HAP-1 (cell line): ENCODE measurements at places on chromosomes 13 and 19.
A peak's percentile ranks its signal among the peaks of the same experiment; 100 is the strongest.

DNA sequence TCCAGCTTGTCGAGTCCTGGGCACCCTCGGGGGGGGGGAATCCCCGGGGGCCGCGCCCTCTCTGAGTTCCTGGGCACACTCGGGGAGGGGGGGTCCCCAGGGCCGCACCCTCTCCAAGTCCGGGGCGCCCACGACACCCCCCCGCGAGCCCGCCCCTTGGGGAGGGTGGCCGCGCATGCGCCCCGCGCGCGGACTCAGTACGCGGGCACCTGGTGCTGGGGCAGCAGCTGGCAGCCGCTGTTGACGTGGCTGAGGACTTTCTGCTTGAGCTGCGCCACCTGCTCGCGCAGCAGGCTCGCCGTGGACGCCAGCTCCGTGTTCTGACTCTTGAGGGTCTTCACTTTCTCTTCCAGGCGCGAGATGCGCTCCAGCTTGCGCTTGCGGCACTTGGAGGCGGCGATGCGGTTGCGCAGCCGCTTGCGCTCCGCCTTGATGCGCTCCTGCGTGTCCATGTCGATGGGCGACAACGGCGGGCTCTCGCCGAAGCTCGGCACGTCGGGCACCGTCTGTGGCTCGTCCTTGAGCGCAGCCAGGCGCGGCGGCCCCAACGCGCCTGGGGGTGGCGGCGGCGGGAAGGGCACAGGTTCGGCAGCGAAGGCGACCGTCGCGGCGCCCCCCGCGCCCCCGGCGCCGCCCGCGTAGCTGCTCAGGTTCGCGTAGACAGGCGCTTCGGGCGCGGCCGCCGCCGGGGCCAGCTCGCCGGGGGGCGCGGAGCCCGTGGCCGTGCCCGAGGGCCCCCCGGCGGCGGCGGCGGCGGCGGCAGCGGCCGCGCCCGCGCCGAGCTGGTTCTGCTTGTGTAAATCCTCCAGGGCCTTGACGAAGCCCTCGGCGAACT, 958 bp downstream of the JUND start:
- peak; percentile 8 for DNase-seq

DNA sequence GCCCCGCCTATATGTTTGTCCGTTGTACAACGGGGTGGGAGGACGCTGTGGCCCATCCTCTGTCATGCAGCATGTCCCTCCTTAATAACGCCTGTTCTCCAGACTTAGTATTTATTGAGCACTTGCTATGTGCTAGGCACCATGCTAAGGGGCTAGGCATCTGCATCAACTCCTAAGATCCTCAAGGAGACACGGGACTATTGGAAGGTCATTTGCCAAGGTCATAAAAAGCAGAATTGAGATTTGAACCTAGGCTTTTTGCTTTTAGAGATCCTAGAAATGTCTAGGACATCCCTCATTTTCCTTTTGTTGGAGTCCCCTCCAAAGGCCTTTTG, 1.8 kb upstream of the MAST1 start:
- DNase-seq: no peak

DNA sequence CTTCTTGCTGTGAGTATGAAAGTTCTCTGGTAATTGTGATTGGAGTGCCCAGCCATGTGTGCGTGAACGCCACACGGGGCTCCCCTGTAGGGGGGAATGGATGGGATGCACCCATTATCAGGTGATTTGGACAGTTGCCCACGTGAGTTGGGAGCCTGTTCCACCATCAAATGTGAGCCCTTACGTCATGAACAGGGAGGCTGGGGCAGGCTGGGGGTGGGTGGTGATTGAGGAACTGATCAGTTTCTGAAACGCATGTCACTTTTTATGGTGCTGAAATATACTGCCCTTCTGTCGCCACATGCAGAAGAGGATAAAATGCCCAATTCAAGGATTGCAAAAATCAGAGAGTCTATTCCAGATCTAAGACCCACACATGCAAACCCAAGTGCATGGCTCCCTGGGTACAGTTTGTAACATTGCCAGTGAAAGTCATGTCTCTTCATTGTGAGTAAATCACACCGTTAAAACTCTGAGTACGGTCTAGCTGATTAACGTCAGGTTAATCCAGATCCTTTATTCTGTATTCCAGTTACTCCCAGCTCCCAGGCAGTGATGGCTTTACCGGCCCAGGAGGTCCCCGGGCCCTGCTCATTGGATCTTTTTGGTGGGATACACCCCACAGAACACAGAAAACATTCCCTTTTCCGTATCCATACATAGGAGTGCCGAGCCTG, 90.2 kb downstream of the RAB20 start:
- DNase-seq: no peak

- no peak for DNase-seq
Measured at GRCh38 chr13:72145383-72145782, 278.4 kb upstream of the DACH1 start.

DNA sequence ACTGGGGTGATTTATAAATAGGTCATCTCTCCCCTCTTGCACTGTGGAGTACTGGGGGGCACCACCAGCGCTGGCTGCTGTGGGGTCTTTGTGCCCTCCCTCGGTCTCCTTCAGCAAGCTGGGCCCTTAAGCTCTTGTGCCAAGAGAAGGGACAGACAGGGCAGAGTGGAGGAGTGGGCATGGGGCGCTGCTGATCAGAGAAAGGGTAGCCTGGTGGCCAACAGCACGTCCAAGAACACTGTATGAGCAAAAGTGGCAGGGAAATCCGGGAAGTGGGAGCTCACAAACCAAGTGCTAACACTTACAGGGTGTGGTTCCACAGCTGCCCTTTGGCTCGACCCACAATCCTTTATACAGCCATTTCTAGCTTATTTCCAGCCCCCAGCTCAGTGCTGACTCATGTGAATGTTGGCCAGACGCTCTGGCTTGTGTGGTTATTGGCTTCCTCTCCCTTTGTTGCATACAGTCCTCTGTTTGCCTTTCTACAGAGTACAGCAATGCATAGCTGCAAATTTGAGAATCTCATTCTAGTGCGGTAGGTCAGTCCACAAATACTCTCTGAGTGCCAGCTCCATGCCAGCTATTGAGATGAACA, 298.8 kb downstream of the SHISA2 start:
- DNase-seq: no peak

DNA sequence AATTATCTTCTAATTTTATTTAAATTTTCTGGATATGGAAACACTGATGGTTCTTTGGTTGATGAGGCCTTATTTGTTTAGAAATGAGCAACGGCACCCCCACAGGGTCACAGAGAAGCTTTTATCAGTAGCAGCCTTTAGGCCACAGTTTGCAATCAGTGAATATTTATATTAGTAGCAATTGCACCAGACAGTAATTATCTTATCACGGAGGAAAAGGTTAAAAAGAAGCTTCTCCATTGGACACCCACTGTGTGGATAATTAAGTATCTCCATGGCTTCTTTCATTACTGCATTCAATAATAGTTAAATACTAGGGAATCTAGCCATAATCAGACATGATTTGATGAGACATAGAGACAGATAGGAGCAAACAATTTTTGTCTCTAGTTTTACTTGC, 2099.2 kb upstream of the PCDH20 start:
- no peak for DNase-seq

DNA sequence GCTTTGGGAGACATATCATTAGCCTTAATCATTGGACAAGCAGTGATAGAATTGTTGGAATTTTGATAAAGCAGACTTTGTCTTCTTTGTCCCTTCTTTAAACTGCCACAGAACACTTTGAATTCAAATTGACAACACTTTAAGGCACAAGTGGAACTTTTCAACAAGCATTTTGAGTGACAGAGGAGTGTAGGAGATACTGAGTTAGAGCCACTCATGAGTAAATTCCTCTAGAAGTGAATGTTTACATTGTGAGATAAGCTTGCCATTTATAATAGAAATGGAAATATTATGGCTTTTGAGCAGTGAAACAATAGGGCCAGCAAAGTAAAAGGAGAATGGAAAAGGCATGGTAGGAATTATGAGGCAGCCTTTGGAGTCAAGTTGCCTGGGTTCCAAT, 515.8 kb downstream of the SLITRK6 start:
- peak; percentile 94 for DNase-seq

DNA sequence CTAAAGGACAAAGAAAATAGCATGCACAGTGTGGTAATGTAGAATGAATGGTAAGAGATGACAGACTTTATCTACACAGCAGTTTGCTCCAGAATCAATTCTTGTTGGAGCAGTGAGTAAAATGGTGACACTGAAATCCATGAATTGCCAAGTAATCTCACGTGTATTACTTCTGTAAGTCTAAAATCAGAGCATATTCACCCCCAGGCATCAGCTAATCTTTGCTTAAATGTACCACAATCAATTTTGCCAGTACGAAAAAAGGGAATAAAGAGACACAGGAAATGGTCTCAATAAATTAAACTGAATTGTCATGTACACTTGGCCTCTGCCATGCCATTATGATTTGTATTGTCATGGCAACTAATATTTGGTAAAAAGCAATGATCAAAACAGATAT, 294.2 kb downstream of the PCDH17 start:
- no peak for DNase-seq

- no peak for DNase-seq
Measured at GRCh38 chr13:110886870-110887596, 27.8 kb downstream of the ANKRD10 start.

DNA sequence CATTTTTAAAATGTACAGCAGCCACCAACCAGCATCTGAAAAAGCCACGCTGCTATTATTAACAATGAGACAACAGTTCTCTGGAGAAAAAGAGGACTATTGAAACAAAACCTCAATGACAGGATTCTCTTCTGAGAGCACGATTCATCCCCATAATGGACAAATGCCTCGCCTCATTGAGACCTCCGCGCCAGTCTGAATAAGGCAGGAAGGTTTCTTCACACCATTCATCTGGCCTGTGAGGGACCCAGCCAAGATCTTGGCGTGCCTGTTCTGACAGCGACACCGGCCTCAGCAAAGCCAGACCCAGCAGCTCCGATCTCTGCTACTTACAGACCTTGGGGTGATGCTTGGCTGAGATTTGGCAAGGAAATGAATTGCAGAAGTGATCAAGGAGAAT, 14.8 kb downstream of the SMIM7 start:
- DNase-seq: no peak

DNA sequence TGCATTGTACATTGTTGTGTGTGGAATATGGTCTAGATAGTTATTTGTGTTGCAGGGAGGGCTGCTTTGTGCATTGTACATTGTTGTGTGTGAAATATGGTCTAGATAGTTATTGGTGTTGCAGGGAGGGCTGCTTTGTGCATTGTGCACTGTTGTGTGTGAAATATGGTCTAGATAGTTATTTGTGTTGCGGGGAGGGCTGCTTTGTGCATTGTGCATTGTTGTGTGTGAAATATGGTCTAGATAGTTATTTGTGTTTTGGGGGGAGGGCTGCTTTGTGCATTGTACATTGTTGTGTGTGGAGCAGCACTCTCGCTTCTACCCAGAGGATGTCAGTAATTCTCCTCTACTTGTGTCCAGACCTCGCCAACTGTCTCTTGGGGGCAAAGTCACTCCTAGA, 36.3 kb upstream of the ZNF835 start:
- no peak for DNase-seq

- peak; percentile 87 for DNase-seq
Measured at GRCh38 chr19:50330365-50331078, 1.3 kb upstream of the KCNC3 start.
